ENCODE measurements at places on chromosomes 11 and 22.

DNA sequence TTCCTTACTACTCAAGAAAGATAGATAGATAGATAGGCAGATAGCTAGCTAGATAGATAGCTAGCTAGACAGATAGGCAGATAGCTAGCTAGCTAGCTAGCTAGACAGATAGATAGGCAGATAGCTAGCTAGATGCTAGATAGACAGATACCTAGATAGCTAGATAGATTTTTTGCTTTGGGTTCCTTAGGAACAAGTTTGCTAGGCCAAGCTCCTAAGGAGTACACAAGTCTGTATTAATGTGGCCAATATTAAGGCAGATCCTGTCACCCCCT is 61.7 kb upstream of the VPREB1 start:
- DNase-seq: no peak

DNA sequence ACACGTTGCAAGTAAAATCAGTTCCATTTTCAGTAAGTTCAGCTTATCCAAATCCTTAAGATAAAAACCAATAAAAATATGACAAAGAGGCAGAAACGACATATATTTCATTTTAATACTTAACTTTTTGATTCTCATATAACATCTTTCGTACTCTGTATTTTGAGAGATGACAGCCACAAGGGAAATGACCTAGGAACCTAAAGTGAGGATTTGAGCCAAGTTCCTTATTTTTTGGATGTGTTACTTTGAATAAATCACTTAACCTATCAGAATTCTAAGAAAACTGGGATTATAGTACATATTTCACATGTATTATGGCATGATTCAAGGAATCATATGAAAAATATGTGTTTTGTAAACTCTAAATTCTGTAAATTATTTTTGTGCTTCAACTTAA is 143.6 kb upstream of the TRPC6 start:
- no peak for DNase-seq

DNA sequence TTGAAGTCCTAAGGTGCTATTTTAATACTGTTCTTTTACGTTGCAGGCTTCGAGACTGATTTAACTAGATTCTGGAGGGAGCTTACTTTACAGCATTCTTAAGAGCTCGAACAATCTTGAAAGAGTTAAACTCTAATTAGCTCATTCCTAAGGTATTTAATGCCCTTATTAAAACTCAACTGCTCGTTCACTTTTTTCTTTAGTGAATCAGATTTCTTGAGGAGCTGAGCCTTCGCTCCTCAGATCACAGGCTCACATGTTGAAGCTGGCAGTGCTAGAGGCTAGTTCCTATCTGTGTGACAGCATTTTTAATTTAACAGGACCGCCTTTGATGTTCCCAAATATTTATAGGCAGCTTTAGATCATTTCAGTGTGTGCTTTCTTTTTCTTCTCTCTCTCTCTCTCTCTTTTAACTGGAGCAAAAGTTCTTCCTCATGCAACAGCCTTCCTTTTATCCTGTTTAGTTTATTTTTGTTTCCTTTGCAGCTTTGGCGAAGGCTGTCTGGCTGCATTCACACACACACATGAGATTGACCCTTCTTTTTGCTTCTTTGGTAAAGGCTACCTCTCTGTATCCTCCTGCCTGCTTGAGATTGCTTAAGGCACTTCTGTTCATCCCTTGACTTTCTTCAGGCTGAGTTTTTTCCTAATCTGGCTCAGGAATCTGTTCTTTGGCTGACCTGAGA is 21.0 kb downstream of the ZNRF3 start:
- DNase-seq: no peak

GRCh38 chr11:73980001-73980961 is 2.4 kb downstream of the UCP2 start:
- no peak for DNase-seq

DNA sequence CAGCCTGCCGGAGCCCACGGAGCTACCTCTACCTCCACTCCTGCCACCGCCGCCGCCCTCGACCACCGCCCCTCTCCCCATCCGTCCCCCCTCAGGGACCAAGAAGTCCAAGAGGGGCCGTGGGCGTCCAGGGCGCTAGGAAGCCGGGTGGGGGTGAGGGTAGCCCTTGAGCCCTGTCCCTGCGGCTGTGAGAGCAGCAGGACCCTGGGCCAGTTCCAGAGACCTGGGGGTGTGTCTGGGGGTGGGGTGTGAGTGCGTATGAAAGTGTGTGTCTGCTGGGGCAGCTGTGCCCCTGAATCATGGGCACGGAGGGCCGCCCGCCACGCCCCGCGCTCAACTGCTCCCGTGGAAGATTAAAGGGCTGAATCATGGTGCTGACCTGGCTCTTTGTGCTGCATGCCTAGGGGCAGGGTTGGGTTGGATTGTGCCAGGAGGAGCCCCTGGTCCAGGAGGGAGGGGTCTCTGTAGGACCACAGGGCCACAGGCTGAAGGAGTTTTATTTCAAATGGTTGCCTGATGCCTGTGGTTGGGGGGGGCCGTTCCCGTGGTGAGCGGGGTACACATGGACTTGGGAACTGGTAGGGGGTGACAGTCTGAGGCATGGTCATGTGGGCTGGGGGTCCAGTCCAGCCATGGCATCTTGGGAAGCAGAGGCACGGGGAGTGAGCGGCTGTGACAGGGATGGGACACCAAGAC is 2.3 kb downstream of the PTPRCAP start:
- no peak for DNase-seq

- DNase-seq: no peak
These were observed 54.9 kb upstream of the BLID start for GRCh38 chr11:122170815-122171475.

DNA sequence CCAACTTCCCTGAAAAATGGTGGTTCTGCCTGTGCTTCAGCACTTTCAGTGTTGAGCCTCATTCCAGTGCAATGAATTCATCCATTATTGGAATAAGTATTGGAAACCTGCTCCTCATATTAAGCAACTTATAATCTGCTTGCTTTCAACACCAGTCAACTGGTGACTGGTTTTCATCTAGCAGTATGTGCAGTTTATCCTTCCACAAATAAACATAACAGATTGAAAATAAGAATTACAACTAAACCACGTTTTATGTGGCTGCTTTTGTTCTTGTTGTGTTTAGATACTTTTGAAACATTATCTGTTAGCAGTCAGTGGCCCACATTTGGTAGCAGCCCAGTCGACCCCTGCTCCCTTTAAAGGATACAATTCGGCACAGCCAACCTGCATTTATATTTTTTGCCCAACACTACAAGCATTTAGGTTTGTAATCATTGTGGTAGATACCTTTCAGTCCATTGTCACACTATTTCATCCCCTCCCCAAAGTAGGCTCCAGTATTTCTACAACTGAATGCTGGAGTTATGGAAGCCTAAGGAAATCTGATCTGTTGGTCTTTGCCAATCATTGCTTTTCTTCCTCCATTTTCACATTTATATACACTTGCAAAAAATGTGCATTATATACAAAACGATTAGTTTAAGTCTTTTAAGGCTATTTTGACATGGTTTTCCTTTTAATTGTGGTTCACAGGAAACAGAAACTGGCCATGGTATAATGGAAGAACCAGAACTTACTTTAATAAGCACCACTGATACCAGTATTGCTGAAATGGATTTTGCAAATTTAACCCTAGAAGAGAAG is 13.1 kb downstream of the TAF1D start:
- DNase-seq: no peak

DNA sequence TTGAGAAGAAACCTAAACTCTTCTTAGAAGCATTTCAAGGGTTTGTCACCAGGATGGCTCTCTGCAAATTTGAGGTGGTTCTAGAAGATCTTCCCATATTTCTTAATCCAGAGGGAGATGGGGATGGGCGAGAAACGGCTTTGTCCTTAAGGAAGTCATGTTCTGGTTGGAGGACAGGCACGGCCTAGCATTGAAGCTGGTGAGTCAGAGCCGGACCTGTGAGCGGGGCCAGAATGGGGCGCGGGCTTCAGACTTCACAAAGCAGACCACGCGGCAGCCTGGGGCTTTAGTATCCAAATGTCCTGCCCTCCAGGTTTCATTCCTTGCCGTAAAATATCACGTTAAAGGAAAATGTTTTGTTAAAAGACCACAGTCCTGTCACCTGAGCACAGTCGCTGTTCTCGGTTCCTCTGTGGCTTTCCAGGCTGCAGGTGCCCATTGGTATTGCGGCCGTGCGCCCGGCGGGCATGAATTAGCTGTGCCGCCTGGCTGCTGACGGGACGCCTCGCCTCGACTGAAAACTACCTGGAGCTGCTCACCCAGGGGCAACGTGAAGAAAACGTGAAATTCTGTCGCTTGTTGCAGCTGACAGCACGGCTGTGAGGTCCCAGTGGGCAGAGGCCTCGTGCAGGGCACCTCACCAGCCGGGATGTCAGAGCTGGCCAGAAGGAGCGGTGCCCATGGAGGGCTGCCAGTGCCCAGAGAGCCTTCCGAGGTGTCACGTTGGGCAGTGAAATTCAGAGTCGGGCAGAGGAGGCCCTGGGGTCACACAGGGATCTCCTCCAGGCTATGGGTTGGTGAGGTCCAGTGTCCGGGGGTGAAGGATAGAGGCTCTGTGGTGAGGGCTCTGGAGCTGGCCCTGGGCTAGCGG is 59.0 kb downstream of the LRP5 start:
- DNase-seq: no peak

GRCh38 chr11:28009388-28009787 is 98.6 kb downstream of the KIF18A start:
- DNase-seq: no peak

- no peak for DNase-seq
These were observed 149.9 kb downstream of the FEZ1 start for GRCh38 chr11:125346179-125346530.

DNA sequence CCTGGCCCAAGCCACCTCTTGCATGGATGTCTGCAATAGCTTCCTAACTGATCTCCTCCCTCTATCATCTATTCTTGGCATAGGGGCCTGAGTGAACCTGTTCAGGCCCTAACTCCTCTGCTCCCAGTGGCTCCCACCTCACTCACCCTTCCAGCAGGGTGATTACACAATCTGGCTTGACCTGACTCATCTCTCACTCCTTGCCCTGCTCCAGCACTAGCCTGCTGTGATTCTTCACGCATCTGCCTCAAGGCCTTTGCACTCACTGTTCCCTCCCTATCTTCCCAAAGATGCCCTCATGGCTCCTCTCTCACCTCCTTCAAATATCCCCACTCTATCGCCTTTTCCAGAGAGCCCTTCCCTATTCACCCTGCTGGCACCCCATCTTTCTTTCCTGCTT is 10.5 kb downstream of the SCN4B start:
- no peak for DNase-seq

DNA sequence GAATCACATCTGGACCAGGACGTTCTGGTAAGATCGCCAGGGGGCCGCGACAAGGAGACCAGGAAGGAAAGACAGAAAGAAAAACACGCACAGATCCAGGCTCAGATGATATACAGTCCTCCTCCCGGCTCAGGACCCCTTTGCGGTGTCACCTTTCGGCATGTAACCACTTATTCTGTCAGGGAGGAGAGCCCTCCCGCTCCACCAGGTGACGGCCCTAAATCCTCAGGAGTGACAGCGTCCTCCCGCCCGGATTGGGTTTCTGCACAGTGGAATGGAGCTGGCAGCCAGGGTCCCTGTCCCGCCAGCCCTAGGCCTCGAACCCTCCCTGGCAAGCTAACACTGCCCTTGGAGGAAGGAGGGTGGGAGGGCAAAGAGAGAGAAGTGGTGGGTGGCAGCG is 24.3 kb upstream of the KCNQ1OT1 start:
- no peak for DNase-seq

DNA sequence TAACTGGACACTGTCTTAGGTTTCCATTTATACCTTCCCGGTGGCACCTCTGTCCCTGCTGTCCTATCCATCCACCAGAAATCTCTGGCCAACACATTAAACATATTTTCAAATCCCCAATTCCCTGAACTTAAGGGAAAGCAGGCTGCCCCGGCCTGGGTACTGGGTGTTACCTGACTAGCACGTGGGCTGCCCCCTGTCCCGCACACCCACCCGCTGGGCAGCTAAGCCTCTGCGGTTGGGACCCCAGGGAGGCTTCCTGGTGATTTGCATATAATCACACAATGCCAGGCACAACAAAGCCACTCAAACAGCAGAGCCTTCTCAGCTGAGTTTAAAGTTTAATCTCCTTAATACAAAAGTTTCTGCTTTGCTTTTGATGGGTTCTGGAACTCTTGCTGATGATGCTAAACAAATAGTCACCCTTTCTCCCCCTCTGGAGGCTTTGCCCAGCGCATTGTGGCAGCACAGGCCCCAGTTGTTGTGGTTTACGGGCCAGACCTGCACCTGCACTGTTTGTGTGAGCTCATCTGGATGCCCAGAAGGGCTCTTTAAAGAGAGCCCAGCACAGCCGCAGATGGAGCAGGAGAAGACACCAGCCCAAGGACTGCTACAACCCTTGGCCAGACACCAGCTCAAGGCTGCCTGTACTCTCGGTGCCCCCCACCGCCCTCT is 59.9 kb upstream of the POU2AF1 start:
- peak; percentile 53 for DNase-seq

- DNase-seq: no peak
These were observed 129.9 kb downstream of the KCNC1 start for GRCh38 chr11:17864478-17864941.

DNA sequence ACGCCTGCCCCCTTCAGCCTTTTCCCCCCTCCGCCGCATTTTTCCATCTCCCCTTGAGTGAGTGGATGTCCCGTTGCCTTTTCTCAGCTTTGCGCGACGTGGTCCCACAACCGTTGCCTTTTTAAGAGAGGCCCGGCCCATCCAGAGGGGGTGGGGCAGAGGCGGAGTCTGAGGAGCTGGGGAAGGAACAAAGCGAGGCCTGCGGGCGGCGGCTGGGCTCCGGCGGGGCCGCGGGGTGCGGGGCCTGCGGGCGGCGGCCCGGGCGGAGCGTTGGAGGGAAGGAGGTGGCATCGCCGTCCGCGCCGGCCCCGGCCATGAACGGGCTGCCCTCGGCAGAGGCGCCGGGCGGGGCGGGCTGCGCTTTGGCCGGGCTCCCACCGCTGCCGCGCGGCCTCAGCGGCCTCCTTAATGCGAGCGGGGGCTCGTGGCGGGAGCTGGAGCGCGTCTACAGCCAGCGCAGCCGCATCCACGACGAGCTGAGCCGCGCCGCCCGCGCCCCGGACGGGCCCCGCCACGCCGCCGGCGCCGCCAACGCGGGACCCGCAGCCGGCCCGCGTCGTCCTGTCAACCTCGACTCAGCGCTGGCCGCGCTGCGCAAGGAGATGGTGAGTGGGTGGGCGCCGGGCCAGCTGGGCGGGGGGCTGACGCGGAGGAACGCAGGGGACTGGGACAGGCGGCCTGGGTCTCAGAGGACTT is at the start of gene FAM89B:
TSS of gene FAM89B (plus strand) at position 183 of the 696 bp plus-strand sequence. CDS start at position 315, 132 bp downstream.
- peak; percentile 68 for DNase-seq

Data from NCI-H2107 (cell line).